Cardiac septum (tissue), 1 donor: ENCODE measurements at places on chromosomes 11 and 22. TPM values are rescaled to one million over a fixed set of nuclear protein-coding genes. Genes with fewer than 3 reads are reported as not detected.

The OR4D5 gene
- total RNA-seq: not detected

The TEX54 gene
- total RNA-seq: not detected

The SERPING1 gene
- total RNA-seq: 90.0 TPM

The CASP1 gene
- total RNA-seq: 7.1 TPM

The PISD gene
- 20.2 TPM for total RNA-seq

The CHKA gene
- 10.2 TPM for total RNA-seq

The CEND1 gene
- total RNA-seq: 0.65 TPM

The ZP1 gene
- total RNA-seq: not detected

The JRKL gene
- 7.6 TPM for total RNA-seq

The CLCF1 gene
- 4.0 TPM for total RNA-seq

The HIC2 gene
- 1.9 TPM for total RNA-seq

The CDC42BPG gene
- 1.2 TPM for total RNA-seq

The TRIM51 gene
- not detected for total RNA-seq

The EMID1 gene
- 1.3 TPM for total RNA-seq

The LINC01488 gene
- 0.19 TPM for total RNA-seq

The ASCL2 gene
- total RNA-seq: not detected

The RIMBP3C gene
- 0.08 TPM for total RNA-seq

The CCDC157 gene
- 0.78 TPM for total RNA-seq

The OR51G1 gene
- total RNA-seq: not detected

The USH1C gene
- total RNA-seq: not detected

The MCM5 gene
- 9.0 TPM for total RNA-seq

The YAP1 gene
- total RNA-seq: 74.9 TPM

The RASSF10 gene
- total RNA-seq: 0.08 TPM

The JAML gene
- 5.4 TPM for total RNA-seq

The CCDC88B gene
- 6.3 TPM for total RNA-seq

The PAK1 gene
- total RNA-seq: 16.5 TPM

The PARVB gene
- 98.1 TPM for total RNA-seq

The B3GAT1 gene
- total RNA-seq: 0.27 TPM

The CCDC89 gene
- total RNA-seq: 0.54 TPM

The MFRP gene
- not detected for total RNA-seq

The MS4A2 gene
- total RNA-seq: 0.67 TPM

The VSIG10L2 gene
- not detected for total RNA-seq

The OR10D3 gene
- not detected for total RNA-seq

The PRSS23 gene
- total RNA-seq: 20.7 TPM

The LRRC74B gene
- not detected for total RNA-seq

The MN1 gene
- 6.4 TPM for total RNA-seq

The CECR2 gene
- 4.9 TPM for total RNA-seq

The SEPTIN5 gene
- 191 TPM for total RNA-seq

The LUZP2 gene
- 0.67 TPM for total RNA-seq

The GUCY1A2 gene
- 11.0 TPM for total RNA-seq

The ADM2 gene
- 0.13 TPM for total RNA-seq

The UQCR10 gene
- total RNA-seq: 271 TPM

The SART1 gene
- total RNA-seq: 35.9 TPM

The KRTAP5-1 gene
- total RNA-seq: not detected

The CBLIF gene
- not detected for total RNA-seq

The NCR3LG1 gene
- 2.0 TPM for total RNA-seq

The OR56A1 gene
- total RNA-seq: not detected

The SCN4B gene
- 17.0 TPM for total RNA-seq

The TUB gene
- 12.2 TPM for total RNA-seq

The PRR33 gene
- total RNA-seq: 0.75 TPM

The MMP11 gene
- total RNA-seq: 6.2 TPM

The UQCC3 gene
- 6.9 TPM for total RNA-seq

The ARCN1 gene
- total RNA-seq: 118 TPM

The BTG4 gene
- not detected for total RNA-seq

The CENPM gene
- total RNA-seq: 0.24 TPM

The MPEG1 gene
- total RNA-seq: 4.3 TPM

The SNX15 gene
- 17.0 TPM for total RNA-seq

The TRIM22 gene
- 16.1 TPM for total RNA-seq
